T follicular helper cell (primary cell): ENCODE measurements at places on chromosomes 7 and 10.
A peak's percentile ranks its signal among the peaks of the same experiment; 100 is the strongest.

- peak; percentile 24 for DNase-seq
Measured at GRCh38 chr7:140403878-140404564, at the start of gene RAB19. Gene RAB19, plus strand, starts transcription at chr7:140404058. Its CDS starts 3,589 bp downstream, at chr7:140407647.

GRCh38 chr10:119029613-119030420 lies at the start of gene NANOS1:
Gene NANOS1, plus strand, starts transcription at chr10:119029714. Its CDS starts 88 bp downstream, at chr10:119029802.
- DNase-seq: no peak

GRCh38 chr10:132096863-132097478 lies 31.2 kb downstream of the JAKMIP3 start:
- DNase-seq: no peak

DNA sequence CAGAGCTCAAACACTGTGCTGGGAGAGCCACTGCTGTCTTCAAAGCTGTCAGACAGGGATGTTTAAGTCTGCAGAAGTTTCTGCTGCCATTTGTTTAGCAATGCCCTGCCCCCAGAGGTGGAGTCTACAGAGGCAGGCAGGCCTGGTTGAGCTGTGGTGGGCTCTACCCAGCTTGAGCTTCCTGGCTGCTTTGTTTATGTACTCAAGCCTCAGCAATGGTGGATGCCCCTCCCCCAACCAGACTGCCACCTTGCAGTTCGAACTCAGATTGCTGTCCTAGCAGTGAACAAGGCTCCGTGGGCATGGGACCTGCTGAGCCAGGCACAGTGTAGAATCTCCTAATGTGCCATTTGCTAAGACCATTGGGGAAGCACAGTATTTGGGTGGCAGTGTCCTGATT lies 4.6 kb upstream of the CYP2C19 start:
- no peak for DNase-seq

GRCh38 chr10:30490289-30491000 lies 56.5 kb downstream of the MAP3K8 start:
- no peak for DNase-seq

DNA sequence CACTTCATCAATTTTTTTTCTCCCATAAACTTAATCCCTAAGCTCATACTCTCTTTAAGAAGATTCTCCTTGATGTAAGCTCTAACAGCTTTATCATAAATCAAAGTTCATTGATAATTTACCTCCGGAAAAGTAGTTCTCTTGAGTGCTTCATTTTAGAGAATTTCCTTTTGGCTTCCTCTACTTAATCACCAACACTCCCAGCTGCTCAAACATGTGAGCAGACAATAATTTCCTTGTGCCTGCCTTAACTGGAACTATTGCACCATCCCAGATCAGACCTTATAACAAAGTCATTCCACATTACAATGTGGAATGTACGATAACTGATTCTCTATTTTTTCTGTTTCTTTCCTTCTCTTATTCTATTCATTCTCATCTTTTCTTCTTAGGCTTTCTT lies 5.9 kb downstream of the FEZF1 start:
- DNase-seq: no peak

DNA sequence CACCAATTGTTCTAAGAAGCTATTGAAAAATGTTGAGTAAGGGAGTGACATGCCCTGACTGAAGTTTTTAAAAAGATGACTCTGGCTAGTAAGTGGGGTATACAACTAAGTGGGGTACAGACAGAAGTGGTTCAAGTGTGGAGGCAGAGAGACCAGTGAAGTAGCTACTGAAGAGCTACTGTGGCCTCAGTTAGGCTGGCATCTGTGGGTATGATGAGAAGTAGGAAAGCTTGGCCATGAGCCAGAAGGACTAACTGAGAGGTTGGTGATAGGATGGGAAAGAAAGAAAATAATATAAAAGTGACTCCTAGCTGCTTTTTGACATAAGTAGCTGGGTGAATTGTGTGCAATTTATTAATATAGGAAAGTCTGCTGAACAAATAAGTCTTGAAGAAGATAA lies 176.6 kb downstream of the SEMA3D start:
- no peak for DNase-seq

DNA sequence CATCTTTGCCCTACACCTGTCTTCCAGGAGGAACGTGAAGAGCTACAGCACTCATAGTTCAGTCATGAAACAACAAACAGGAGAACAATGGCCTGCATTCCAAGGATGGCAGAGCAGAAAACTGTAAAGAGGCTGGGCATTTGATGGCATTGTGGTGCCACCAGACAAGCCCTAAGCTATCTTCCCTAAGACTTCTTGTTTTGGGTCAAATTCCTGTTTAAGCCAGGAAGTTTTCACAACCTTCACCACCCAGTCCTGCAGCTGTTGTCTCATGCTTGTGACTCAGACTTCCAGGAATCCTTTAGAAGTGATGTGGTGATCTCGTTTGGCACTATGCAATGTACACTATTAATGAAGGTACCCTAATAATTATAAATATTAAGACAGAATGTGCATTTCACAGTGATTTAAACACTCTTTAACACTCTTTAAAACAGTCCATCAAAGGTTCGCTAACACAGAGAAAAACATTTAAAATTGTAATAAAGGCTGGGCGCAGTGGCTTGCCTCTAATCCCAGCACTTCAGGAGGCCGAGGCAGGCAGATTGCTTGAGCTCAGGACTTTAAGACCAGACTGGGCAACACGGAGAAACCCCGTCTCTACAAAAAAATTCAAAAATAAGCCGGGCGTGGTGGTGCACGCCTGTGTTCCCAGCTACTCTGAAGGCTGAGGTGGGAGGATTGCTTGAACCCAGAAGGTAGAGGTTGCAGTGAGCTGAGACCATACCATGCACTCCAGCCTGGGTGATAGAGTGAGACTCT lies 2.7 kb upstream of the HERPUD2 start:
- no peak for DNase-seq

DNA sequence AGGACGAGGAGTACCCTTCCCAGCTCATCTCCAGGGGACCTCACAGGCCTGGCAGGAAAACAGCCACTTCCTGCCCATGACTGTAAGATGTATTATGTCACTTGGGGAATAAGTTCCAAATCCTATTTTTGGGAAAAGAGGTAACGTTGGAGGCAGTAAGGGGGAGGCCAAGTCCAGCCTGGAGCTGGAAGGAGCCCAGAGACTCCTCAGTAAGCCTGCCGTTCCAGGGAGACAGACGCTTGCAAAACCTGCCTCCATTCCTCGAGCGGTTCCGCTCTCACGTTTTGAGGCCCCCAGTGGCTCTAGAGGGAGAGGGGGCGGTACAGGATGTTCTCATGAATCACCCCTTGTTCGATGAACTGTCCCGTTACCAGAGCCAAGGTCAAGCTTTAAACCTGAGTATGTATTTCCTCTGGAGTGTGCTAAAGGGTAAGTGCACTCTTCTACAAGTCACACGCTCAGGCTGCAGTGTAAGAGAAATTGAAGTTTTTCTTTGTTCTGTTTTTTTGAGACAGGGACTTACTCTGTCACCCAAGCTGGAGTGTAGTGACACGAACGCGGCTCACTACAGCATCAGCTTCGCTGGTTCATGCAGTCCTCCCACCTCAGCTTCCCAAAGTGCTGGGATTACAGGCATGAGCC lies 45.5 kb upstream of the CYTH3 start:
- no peak for DNase-seq

DNA sequence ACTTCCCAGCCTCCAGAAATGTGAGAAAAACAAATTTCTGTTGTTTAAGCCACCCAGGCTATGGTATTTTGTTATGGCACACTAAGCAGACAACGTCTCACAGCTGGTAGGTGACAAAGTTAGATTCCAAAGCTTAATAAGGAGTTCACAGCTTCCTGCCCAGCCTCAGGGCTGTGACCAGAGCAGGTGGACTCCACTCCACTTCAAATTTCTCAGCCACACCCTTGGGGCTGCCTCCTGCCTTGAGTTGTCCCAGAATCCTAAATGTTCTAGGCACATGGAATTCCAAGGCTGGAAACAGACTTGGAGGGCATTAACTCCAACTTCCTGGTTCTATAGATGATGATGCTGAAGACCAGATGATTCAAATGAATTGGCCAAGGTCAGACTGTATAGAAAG lies 310.7 kb downstream of the GRID1 start:
- DNase-seq: no peak

DNA sequence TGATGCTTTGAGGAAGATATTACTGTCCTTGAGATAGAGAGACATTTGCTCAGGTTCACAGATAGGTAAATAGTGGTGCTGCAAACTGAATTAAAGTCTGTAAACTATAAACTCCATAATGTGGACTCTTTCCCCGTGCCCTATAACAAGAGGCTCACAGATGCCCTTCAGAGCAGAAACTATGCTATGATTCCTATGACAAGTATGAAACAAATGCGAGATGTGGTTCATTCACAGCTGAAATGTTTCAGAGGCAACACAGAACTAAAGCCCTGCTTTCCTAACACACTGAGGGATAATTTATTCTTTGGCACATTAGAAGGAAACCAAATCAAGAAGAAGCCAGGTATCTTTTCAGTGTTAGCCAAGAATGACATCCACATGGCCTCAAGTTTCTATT lies 13.4 kb downstream of the CHUK start:
- DNase-seq: no peak

DNA sequence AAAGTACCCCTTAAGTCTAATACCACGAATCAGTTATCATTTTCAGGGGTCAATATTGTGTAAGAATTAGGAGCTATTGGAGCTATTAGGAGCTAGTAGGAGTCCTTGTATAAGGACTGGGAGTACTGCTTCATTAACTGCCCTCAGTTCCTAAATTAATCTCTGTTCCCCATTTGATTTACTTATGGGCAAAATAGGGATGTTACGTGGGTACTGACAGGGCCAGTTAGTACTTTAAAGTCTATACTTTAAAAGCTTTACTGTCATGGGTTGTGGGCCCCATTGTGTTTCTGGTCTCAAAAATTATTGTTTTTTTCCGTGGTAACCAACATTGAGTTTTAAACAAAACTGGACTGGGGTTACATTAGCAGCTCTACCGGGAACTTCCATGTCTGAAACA lies 60.3 kb downstream of the PRKAR2B start:
- no peak for DNase-seq

GRCh38 chr7:151008511-151009323 lies 15.6 kb downstream of the ATG9B start:
- DNase-seq: peak; percentile 70

DNA sequence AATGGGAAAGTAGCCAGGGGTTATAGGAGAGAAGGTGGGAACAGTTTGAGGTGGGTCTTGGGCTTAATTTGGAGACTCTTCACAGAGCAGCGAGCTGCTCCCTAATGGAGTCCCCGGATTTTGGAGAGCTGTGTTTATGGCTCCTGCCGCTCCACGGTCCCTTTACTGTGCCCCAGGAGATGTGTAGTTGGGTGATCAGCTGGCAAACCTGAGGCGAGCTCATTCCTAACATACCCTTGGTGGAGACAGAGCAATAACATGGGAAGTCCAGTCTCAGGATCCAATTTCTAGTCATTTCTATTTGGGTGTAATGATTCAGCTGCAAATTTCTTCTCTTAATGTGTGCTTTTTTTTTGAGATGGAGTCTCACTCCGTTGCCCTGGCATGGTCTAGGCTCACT lies 1.5 kb downstream of the GARIN1A start:
- no peak for DNase-seq

- DNase-seq: no peak
Measured at GRCh38 chr10:6274484-6274883, 71.8 kb downstream of the PFKFB3 start.

- no peak for DNase-seq
Measured at GRCh38 chr10:84196941-84197340, 2.6 kb downstream of the CDHR1 start.

GRCh38 chr7:120412139-120413050 lies 139.4 kb downstream of the KCND2 start:
- no peak for DNase-seq

DNA sequence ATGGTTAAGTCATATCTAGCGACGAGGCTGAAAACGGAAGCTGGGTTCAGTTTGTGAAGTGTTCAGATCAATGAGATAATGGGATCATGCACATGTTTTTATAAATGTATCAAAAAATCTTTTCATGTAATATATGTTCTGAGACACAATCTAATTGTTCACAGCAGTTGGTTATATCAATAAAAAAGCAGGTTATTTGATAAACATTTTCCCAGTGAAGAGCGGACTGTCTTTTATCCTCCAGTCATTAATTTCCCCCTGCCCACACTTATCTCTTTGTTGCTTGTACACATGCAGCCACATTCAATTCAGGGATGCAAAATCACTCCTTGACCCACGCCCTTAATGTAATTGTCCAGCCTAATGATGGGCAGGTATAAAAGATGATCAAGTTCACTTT lies 563.1 kb downstream of the INHBA start:
- DNase-seq: no peak

DNA sequence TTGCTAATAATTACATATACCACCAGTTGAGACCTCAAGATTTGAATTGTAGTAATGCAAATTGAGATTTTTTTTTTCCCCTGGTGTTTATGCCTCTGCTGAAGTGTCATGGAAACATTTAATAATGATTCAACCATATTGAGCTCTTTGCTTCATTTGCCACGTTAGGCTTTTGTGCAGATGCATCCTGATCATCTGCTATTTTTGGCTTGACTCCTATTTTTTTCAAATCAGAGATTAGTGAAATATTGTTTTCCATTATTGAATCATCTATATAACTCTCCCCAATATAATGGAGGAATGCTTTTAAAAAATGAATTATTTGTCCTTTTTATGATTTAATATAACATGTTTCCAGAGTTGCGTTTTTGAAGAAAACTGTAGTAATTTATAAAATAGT lies 115.1 kb downstream of the SRI start:
- no peak for DNase-seq

DNA sequence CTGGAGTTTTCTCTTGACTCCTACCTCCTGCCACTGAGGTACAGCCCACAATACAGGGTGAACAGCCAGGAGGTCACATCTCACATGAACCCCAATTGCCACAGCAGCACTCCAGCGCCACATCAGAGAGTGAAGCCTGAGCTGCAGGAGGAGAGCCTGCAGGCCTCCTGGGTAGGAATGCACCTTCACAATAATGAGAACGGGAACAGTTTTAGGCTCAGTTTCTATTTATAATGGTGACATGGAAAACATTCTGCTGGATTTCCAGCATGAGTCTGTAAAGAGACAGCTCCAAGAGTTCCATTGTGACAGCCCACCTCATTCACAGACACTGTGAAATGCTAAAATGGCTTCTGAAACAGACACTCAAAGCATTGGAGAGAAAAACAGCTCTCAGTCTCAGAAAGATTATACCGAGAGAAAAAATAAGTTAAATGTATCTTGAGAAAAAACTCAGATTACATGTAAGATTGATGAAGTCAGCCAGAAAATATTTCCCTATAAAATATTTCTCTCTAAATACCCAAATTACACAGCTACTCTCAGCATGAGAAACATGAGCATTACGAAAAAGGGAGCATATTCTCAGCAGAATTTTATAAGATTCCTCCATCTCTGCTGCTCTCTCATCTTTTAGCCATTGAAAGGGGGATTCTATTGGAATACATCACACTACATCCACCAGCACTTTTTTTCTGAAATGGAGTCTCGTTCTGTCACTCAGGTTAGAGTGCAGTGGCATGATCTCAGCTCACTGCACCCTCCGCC lies 11.3 kb downstream of the ZNF680 start:
- DNase-seq: no peak

DNA sequence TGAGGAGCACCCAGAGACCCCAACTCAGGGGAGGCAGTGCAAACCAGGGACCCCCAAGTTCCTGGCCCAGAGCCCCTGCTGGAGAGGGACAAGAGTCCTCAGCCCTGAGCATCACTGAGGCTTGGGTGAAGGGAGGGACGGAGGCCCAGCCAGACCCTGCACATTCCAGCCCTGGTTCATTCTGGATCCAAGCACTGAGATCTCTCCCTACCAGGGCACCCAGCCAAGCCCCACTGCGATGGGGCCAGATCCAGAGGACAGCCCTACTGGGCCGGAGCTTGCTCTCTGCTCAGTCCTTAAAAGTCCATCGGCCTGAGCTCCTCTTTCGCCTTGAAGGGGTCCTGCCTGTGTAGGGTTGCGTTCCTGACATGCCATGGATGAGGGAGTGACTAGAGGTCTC lies 40.5 kb upstream of the RABGEF1 start:
- DNase-seq: no peak

- no peak for DNase-seq
Measured at GRCh38 chr7:123397746-123398338, 136.6 kb downstream of the IQUB start.
